Airway epithelial cell (primary cell): ENCODE measurements at places on chromosomes 12 and 14. TPM values are rescaled to one million over a fixed set of nuclear protein-coding genes. Genes with fewer than 3 reads are reported as not detected.

The LBHD2 gene
- total RNA-seq = not detected in 2 replicates

The USP44 gene
- total RNA-seq = 0.14 TPM in 1 of 2 replicates, not detected in the other

The KCNK13 gene
- total RNA-seq = not detected in 2 replicates

The RNFT2 gene
- total RNA-seq = 0.14 and 1.1 TPM in 2 replicates

The SLC15A5 gene
- not detected in 2 replicates for total RNA-seq

The PMCH gene
- total RNA-seq = not detected in 2 replicates

The TMEM229B gene
- 2.1 and 2.2 TPM in 2 replicates for total RNA-seq
